Activated naive CD4-positive, alpha-beta T cell treated with anti-CD3 and anti-CD28 coated beads, Interleukin-2, amount 50 U/mL, for 16 hours (primary cell): ENCODE measurements at places on chromosomes 4 and X.

GRCh38 chr4:139212900-139213299, 35.9 kb upstream of the ELF2 start:
- no peak for DNase-seq

- no peak for DNase-seq
Observed at GRCh38 chr4:150327262-150327780, 249.1 kb downstream of the DCLK2 start.

DNA sequence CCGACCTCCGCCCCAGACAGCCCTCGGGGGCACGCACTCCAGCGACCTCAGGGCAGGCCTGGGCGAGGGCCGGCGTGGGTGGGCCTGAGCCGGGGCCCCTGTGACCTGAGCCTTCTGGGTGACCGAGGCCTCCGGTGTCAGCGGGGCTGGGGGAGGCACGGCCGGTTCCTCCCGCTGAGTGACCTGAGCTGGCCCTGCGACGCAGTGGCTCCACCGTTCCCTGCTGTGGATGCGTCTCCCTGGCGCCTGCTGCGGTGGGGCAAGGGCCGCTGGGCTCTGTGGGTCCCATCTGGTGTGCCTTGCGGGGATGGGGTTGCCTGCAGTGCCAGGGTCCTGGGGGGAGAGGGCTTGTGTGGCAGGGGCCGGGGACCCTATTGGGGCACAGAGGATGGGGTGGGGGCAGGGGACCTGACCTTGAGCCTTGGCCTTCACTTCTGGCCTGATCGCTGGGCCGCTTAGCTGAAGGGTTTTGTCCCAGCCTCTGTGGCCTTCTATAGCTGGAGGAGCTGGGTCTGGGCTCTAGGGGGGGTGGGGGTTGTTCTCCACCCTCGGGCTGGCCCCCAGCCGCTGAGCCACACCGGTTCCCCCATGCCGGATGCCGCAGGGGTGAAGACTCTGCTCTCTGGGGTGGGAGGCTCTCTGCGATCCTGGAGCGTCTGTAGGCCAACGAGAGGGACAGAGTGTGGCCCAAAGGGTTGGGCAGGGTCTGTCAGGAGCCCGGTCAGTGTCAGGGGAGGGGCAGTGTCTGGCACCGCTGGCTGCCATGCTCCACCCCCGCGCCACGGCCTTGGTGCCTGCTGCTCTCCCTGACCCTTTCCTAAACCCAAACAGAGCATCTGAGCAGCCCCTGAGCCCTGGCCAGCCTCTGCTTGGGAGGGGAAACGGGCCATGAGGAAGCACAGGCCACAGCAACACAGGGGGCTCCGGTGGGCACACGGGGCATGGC, 2.3 kb downstream of the NAT8L start:
- peak; percentile 8 for DNase-seq

DNA sequence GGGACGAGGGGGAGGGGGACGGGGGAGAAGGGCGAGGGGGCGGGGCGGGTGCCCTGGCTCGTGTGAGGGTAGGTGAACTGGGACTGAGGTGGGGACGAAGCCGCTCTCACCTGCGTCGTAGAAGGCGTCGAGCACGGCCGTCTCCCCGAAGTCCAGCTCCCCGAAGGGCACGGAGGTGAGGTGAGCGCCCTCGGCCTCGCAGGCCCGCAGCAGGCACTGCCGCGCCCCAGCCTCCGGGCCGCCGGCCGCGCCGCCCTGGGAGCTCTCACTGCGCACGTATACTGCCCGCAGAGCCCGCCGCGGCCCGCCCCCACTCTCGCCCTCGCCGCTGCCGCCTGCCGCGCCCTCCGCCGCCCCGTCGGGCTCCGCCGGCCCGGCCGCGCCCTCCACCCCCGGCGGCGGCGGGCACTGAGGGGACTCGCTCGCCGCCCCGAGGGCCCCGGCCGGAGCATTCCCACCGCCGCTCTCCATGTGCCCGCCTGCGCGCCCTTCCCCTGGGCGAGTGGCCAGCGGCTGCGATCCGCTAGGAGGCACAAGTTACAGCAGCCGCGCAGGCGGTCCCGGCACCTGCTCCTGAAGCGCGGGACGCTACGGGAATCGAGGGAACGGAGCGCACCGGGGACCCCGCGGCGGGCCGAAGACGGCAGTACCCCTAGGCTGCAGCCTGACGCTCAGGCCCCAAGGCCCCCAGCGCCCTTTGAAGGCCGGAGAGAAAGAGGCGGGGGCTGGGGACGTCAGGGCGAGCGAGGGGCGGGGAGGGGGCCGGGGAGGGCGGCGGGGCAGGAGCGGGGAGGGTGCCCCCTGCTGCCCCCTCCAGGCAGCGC, at the start of gene MAP3K15:
Gene MAP3K15 (minus strand): TSS at position 718 of the 824 bp plus-strand sequence. CDS start 247 bp downstream, at position 471.
- DNase-seq: peak; percentile 15

GRCh38 chrX:39563178-39563577, 534.6 kb downstream of the BCOR start:
- no peak for DNase-seq

DNA sequence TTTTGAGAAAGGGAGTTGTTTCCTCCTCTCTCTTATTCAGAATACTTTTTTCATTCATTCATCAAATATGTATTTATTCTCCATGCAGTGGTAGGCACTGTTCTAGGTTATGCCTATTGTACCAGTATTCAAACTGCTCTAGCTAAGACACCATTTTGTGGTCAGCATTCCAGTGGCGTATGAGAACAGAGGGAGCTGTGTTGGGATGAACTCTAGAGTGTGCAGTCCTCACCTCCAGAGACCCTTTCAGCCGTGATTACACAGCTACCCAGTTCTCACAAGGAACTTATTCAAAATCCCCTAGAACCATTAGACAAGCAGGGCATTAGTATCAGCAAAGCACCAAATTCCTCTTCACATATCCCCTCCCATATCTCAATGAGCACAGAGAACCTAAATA, 4.2 kb downstream of the TLR1 start:
- no peak for DNase-seq

GRCh38 chr4:77899607-77900006, 37.0 kb downstream of the MRPL1 start:
- DNase-seq: no peak

DNA sequence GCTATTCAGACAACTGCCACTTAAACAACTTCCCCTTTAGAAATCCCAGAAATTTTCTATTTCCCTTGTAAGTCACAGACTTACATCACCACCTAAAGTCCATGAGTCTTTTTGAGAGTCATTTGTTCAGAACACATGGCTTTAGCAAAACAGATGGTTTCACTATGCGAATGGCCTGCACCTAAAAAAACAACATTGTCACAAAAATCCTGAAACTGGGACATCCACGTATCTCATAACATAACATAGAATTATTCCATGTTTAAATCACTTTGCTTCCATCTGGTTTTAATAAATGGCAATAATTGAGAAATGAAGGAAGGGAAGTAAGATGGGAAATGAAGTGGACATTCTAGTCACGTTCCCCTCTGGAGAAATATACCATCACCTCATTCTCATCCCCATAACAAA, 155.3 kb upstream of the EDNRA start:
- no peak for DNase-seq

- no peak for DNase-seq
Observed at GRCh38 chr4:173181848-173182247, 13.2 kb downstream of the GALNT7 start.

DNA sequence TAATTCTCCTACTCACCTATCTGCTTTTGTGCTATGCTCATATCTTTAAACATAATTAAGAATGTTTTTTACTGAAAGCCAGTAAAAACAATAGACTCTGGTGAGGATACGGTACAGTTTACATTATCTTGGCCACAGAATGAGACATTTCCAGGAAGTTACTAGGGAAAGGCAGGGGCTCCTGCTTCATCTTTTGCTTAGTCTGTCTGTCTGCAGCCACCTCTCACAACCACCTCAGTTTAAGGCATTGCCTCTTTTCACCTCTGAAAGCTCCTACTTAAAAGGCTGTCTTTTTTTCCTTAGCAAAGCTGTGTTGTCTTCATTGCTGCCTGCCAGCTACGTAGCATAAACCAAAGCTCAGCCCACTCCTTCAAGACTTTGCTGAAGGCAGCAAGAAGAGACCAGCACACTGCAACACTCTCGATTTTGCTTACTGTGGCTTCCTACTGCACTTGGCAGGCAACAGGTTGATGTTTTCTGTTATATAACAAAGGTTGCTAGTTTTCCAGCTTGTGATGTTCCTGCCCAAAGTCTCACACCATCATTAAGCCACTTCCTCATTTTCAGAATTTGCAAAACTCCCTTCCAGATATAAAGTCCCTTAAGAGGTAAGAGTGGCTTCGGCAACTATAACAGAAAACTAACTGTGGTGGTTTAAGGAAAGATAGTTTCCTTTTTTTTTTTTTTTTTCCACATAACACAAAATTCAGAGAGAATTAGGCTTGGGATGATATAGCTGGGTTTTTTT, 432.9 kb downstream of the GRXCR1 start:
- no peak for DNase-seq

- DNase-seq: peak; percentile 30
Observed at GRCh38 chrX:1205681-1206611, 6.5 kb downstream of the CRLF2 start.

DNA sequence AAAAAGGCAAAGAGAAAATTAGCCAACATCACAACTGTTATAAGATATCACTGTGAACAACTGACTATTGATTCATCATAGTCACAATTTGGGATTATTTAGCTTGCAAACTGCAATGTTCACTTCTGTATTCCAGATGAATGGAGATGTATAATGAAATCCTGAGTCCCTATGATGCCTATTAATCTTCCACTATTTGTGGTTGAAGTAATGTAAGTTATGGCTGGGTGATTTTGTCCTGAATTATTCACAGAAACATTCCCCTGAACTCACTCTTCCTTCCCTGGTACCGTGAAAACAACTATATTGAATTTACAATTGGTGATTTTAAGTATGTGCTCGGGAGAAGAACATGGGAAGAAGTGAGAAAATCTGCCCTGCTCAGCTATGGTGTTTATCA, 50.8 kb upstream of the NPFFR2 start:
- no peak for DNase-seq

DNA sequence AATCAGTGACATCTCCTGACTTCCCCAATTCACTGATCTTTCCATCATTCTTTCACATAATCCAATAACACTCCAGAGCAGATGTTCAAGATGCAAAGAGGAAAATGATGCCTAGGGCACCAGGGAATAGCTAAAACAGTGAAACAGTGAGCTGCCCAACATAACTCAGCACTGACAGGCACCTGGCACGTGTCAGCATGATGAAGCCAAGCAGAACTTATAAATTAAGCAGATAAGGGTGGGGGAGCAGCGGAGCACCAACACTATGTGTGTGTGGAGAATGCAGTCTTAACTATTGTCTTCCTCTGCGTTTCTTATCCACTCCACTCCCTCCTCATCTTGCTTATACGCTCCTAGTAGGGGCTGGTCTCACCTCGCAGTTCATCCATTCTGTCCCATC, 89.4 kb downstream of the AMMECR1 start:
- no peak for DNase-seq

- DNase-seq: no peak
Observed at GRCh38 chrX:67436867-67437266, 107.0 kb upstream of the AR start.

DNA sequence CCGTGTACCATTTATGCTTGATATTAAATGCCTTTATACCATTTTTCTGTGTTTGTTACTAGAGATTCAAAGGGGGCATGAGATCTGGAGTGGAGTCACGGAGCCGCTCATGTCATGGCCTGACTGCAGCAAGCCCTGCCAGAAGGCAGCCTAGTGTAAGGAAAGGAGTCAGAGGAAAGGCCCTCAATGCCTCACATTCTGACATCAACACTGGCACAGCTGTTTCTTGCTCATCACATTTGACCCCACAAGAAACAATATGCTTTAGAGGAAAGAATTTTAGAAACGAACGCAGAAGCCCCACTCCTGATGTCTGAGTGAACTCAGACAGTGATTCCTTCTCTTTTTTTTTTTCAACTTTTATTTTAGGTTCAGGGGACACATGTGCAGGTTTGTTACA, 322.4 kb upstream of the CPEB2 start:
- no peak for DNase-seq

- DNase-seq: no peak
Observed at GRCh38 chr4:27973056-27973455, 1112.4 kb downstream of the STIM2 start.

DNA sequence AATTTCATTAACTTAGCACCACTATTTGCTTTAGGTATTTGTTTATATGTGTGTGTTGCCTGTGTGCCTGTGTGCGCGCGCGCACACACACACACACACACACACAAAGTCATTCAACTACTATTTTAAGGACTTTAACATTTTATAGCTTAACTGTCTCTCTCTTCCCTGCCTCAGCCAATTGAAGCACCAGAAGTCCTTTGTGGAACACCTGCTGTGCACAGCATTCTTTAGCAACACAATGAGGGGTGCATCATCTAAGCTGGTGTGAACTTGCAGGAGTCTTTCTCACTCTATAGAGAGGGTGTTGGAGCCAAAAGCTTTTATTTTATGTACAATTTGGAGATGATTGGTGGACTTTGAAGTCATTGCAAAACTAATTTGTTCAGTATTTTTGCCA, 31.3 kb downstream of the SLIT2 start:
- DNase-seq: no peak

GRCh38 chr4:189322426-189322825, 618.2 kb upstream of the FRG1 start:
- DNase-seq: no peak

- no peak for DNase-seq
Observed at GRCh38 chrX:18894156-18894555, 89.8 kb downstream of the PHKA2 start.

DNA sequence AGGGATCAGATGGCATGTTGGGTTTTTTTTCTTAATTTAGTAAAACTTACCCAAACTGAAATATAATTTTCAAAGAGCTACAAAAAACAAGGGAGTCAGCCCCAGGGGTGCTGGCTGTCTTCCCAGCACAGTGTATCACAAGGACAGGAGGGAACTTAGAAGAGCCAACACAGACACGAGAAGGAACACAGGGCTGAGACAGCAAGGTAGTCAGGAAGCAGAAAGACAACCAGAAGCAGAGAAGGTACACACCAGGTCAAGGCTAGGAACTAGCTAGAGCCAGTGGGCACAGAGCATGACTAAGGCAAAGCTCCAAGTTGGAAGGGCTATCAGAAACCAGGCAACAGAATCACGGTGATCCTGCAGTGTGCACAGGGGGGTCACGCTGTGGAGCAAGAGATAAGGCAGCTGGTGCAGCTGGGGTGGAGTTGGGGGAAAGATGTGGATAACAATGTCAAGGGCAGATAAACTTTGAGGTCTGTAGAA, 168.7 kb downstream of the NR3C2 start:
- no peak for DNase-seq

- DNase-seq: no peak
Observed at GRCh38 chrX:40976981-40977380, 108.3 kb upstream of the USP9X start.

- DNase-seq: no peak
Observed at GRCh38 chrX:149161435-149162088, 343.5 kb downstream of the IDS start.
